ENCODE measurements at places on chromosomes 11 and 22.
A peak's percentile ranks its signal among the peaks of the same experiment; 100 is the strongest.

- DNase-seq: no peak
Measured at GRCh38 chr11:130533113-130533798, 84.8 kb downstream of the ADAMTS15 start.

- no peak for DNase-seq
Measured at GRCh38 chr11:70497536-70498075, 99.3 kb downstream of the CTTN start.

GRCh38 chr11:7759010-7759409, 37.7 kb downstream of the OR5P2 start:
- DNase-seq: peak; percentile 6

- no peak for DNase-seq
Measured at GRCh38 chr11:85307366-85307765, 319.8 kb downstream of the DLG2 start.

- no peak for DNase-seq
Measured at GRCh38 chr11:44791316-44791925, 64.7 kb downstream of the TSPAN18 start.

GRCh38 chr11:44787981-44788380, 61.2 kb downstream of the TSPAN18 start:
- DNase-seq: no peak

DNA sequence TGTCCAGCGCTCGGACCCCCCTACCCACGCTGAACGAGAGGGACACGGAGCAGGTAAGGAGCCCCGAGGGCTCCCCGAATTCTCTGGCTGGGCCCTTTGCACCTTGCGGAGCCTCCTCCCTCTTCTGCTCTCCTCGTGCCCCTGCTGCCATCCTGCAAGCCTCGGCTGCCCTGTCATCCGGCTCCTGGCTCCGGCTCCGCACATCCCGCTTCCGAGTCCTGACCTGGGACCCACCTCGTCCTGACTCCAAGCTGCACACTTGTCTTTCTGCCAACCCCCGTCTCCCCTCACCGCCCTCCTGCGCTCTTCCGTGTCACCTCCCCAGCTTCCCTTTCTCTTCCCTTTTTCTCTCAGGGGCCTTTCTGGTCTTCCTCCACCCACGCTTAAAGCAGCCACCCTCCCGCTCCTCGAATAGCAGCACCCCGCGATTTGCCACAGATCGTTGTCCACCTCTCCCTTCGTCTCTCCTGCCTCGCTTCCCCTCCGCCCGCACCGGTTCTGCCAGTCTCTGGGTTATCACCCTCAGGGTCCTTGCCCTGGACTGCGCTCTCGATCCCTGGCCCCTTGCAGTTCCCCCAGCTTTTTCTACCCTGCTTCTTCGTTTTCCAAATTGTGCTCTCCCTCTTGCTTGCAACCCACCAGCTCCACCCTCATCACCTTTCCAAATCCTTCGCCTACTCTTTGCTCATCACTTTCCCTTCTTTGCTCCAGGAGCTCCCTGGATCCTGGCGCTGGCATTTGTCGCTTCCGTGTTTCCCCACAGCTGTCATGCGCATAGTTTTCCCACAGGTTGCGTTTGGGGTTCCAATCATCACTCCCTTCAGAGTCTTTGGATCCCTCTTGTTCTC, 822 bp downstream of the MARK2 start:
- no peak for DNase-seq

DNA sequence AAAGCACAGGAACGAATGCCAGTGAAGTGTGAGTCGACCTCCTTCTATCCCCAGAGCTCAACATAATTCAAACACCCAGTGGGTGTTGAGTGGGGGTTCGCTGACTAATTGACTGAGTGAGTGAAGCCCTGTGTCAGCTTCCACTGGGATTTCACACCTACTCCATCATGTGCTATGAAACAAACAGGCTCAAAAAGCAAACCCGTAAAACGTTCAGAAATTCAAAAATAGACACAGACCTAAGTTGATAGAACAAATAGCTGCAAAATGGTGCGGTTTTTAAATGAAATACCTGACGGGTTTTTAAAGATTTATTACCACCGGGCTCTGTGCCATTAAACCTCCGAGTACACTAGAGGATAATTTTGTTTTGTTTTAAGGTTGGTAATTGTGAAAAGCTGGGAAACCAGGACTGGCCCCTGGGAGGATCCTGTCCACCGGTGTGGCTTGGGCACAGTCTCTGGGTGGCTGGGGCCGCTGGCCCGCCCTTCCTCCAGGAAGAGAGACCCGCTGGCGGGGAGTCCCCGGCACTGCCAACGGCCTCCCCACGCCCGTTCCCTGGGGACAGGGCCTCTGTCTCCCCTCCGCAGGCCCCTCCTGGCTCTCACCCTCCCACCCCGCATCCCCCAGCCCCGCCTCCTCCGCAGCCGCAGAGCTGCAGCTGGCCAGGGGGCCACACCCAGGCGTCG, 13.6 kb downstream of the KCNJ5 start:
- DNase-seq: peak; percentile 66

- no peak for DNase-seq
Measured at GRCh38 chr11:107605061-107606006, 14.4 kb downstream of the ELMOD1 start.

DNA sequence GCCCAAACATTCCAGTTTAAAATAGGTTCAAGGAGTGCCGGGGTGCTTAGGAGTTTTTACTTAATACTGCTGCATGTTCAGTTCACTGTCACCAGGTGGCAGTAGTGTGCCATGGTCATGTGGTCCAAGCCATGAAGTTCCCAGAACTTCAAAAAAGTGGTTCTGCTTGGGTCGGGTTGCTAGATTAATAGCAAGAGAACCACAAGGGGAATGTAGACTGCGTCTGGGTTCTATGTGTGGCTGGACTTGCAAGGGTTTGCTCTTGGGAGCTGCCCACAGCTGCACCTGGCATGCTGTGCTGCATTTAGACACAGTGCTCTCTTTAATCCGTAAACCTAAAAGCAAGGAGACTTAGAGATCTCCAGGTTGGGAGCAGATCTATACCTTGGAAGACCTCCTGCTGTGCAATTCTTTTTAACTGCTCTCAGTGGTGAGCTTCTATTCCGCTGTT, 6.5 kb upstream of the SPON1 start:
- DNase-seq: no peak

DNA sequence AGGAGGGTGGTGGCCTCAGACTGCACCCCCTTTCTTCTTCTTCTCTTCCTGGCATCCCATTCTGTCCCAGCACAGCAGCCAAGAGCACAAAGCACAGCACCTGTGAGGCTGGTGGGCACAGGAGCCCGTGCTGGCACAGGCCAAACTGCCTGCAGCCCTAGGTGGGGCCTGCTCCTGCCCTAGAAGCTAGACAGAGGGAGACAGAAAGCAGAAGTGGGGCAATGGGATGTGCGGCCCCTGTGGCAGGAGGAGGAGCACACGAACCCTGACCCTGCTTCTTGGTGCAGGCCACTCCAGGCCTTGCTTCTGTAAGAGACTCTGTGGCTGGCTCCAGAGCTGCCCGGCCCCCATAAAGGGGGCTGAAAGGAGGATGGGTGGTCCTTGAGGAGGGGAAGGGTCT, 3.9 kb upstream of the PTS start:
- no peak for DNase-seq

- no peak for DNase-seq
Measured at GRCh38 chr11:2777871-2778629, 78.3 kb upstream of the KCNQ1OT1 start.

GRCh38 chr11:115408036-115408921, 95.9 kb downstream of the CADM1 start:
- DNase-seq: no peak

DNA sequence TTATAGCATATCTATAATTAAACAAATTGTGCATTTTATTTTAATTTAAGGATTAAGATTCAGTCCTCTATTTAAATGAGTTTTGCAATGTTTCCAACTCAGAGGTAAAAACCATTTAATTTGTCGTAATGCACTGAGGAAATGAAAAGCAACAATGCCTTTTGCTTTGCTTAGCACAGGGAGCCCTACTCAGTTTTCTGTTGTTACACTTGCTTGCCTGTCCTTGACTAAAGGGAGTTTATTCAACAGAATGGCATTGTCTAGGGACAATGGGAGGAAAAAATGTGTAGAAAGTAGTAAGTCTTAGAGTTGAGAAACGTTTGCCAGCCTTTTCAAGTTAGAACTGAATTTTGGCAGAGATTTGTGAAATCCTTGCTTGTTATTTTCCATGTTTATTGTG, 734.2 kb upstream of the ANO3 start:
- DNase-seq: no peak

DNA sequence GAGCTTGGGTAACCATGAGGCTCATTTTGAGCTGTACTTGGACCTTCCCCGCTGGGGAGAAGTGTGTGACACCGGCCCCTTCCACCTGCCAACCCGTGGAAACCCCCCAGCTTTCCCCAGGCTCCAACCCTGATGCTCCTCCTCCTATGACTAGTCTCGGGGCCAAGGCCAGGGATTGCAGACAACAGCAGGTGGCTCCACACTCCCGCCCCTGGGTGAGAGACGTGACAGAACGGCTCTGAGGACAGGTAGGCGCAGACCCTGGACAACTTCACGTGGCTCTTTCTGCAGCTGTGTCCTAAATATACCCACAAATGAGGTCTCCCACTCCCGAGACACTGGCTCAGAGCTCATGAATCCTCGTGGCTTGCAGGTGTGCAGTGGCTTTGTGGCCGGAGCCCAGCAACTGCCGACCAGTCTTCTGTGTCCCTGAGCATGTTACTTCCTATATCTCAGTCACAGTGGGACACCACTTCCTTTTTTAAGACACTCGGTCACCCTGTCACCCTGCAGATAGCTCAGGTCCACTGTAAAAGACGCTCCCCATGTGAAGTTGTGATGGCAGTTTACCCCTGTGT, 55.2 kb downstream of the NECTIN1 start:
- DNase-seq: no peak

DNA sequence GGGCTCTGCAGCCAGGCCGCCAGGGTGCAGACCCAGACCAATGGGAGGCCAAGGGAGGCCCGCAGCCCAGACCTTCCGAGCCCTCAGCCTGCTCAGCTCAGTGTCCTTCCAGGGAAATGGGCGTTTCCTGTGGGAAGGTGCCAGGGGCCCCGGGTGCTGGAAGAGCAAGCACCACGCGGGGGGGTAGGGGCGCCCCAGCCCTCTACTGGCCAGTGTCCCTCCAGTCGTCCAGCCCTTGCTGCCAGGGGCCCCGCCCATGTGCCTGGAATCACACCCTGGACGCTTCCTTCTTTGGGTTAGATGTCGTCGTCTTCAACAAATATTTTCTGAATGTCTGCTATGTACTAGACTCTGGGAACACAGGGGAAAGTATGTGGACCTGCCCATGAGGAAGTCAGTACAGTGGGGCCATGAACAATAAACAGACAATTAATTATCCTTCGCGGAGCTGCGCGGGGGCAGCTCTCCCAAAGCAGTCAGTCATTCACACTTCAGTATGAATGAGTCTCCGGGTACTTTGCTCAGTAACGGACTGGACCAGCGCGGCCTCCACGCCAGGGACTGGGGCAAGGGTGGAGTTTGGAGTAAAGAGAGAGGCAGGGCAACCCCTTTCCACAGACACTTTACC, 60.2 kb downstream of the CDKN1C start:
- DNase-seq: no peak

DNA sequence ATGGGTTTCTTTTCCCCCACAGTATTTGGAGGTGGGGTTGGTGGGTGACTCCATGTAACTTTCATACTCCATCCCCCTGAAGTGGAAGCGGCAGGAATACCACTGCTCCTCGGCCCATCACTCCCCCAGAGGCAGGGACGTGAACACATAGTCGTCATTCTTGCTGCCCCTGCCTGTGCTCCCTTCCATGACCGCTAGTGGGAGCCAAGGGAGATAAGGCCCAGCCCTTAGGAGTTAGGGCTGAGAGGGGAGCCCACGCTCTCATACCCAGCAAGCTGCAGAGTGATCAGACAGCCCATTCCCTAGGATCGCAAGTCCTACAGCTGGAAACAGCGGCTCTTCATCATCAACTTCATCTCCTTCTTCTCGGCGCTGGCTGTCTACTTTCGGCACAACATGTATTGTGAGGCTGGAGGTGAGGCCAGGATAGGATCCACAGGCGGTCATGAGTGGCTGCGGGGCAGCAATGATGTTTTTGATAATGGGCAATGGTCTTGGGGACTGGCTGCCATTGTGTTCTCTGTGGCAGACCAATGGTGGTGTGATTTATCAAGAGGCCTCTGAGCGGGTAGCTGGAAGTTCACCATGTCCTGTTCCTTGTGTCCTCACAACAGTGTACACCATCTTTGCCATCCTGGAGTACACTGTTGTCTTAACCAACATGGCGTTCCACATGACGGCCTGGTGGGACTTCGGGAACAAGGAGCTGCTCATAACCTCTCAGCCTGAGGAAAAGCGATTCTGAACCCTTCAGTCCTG, 15.9 kb downstream of the RHOG start:
- no peak for DNase-seq

- DNase-seq: no peak
Measured at GRCh38 chr11:128422576-128423370, 164.6 kb downstream of the ETS1 start.

- no peak for DNase-seq
Measured at GRCh38 chr11:130775306-130776060, 140.8 kb downstream of the SNX19 start.

GRCh38 chr11:43486141-43486540, 127.4 kb downstream of the TTC17 start:
- DNase-seq: no peak

DNA sequence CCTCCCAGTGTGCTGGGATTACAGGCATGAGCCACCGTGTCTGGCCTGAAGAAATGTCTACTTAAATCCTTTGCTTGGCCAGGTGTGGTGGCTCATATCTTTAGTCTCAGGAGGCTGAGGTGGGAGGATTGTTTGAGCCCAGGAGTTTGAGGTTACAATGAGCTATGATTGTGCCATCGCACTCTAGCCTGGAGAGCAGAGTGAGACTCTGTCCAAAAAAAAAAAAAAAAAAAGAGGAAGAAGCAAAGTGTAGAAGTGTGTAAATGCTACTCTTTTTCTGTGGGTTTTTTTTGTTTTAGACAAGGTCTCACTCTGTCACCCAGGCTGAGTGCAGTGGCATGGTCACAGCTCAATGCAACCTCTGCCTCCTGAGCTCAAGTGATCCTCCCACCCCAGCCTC, 6.4 kb upstream of the ATG16L2 start:
- no peak for DNase-seq

DNA sequence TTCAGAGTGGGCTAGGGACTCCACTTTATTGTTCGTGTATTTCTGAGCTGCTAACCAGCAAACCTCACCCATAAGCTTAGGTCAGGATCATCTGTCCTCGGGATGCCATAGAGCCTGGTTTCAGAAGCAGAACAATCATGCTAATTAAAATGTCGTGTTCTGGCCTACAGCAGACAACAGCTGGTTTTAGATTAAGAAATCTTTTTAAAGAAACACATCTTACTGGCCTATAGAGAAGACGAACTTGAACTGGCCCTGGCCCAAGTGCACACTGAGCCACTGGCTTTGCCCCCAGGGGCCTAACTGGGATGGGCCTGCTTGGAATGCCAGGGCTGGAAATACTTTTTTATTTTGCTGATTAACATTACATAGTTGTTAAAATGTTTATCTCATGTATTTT, 63.2 kb downstream of the ALX4 start:
- no peak for DNase-seq

DNA sequence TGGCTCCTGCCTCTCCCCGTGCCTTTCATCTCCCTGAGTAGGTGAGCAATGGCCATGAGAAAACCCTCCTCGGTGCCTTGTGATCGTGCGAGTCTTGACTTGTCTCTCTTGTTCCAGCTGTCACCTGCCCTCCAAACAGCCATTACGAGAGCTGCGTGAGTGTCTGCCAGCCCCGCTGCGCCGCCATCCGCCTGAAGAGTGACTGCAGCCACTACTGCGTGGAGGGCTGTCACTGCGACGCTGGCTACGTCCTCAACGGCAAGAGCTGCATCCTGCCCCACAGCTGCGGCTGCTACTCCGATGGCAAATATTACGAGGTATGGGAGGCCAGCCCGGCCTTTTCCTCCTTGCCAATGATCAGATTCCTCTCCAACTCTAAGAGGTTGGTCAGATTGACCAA, 51.7 kb downstream of the TECTA start:
- no peak for DNase-seq

- DNase-seq: no peak
Measured at GRCh38 chr11:86996953-86997570, 40.7 kb upstream of the TMEM135 start.

Measured in caudate nucleus (tissue), 63 donors.